ENCODE measurements at places on chromosomes 4 and X.
A peak's percentile ranks its signal among the peaks of the same experiment; 100 is the strongest.

- no peak for DNase-seq
Observed at GRCh38 chrX:92213786-92214185, 434.6 kb downstream of the PCDH11X start.

GRCh38 chr4:125097729-125098128 lies 217.0 kb upstream of the FAT4 start:
- no peak for DNase-seq

GRCh38 chr4:143396695-143397094 lies 60.0 kb downstream of the GAB1 start:
- DNase-seq = no peak

- DNase-seq = no peak
Observed at GRCh38 chr4:112421911-112422310, 94.1 kb downstream of the NEUROG2 start.

- DNase-seq = peak; percentile 54
Observed at GRCh38 chrX:153903238-153903980, 1.1 kb upstream of the AVPR2 start.

GRCh38 chrX:28756647-28757046 lies 169.4 kb downstream of the IL1RAPL1 start:
- no peak for DNase-seq

- no peak for DNase-seq
Observed at GRCh38 chr4:97106161-97106560, 1037.1 kb downstream of the STPG2 start.

DNA sequence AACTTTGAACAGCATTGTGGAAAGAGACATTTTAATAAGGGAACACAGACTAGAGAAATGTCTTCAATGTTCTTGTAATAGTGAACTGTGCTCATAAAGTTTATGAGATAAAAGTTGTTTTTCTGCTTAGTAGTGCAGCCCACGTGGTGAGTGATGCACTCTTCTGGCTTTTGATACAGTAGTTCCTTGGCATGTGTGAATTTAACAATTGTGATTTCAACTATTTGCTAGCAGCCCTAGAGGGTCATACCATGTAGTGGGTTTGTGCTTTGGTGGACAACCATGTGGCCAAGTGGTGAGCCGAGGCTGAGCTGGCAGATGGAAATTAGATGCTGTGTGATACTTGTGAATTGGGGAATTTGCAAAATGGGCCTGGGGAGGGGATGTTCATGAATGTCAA lies 116.2 kb upstream of the SLC4A4 start:
- no peak for DNase-seq

DNA sequence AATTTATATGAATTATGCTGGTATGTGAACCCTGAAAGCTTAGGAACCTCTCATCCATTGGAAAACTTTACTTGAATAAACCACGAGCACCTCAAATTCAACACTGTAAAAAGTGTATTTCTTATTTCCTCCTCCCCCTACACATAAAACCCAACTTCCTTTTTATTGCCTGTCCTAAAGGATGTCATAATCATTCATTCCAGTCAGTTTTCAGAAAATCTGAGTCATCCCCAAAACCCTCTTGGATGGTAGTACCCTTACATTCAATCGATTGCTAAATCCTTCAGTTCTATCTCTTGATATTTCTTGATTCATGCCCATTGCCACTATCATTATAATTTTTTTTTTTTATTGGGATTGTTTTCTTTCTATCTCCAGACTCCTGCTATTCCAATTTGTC lies 91.1 kb upstream of the ATP8A1 start:
- DNase-seq = no peak

DNA sequence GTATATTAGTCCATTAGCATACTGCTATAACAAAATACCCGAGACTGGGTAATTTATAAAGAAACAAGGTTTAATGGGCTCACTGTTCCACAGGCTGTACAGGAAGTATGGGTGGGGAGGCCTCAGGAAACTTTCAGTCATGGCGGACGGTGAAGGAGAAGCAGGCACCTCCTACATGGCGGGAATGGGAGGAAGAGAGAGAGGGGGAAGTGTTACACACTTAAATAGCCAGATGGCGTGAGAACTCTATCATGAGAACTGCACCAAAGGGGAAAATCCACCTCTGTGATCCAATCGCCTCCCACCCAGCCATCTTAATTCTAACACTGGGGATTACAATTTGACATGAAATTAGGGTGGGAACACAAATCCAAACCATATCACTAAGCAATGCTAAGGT lies 98.9 kb upstream of the SH3RF1 start:
- no peak for DNase-seq

DNA sequence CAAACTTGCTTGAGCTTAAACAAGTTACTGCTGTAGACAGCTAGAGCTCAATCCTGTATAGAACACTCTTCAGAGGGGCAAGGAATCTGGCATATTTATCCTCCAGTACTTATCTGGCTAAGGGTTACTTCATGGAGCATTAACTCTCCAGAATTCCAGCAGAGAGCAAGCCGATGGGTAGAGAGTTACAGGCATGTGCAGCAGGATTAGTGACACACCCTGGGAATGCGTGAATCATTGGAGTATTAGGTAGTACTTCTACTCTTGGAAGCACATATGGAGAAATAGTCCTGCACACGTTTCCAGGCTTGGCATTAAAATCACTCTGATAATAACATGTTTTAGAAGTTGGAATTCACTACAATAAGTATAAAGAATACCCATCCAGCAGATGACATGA lies 35.4 kb downstream of the GRXCR1 start:
- DNase-seq = no peak

GRCh38 chr4:169385376-169385775 lies 114.6 kb upstream of the SH3RF1 start:
- no peak for DNase-seq

DNA sequence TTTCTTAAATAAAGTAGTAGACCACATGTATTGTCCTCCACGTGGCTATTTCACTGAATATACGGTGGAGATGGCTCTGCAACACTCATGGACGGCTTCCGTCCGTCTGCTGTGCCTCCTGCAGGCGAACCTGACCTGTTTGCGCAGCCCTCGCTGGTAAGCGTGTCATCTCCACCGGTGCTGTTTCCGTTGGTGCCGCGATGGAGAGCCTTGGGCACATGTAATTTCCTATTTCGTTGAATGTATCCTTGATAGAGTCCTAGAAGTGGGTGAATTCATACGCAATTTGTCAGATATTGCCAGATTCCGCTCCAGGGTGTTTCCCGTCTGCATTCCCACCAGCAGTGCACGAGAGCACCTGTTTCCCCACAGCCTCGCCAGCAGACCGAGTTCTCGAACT lies 48.5 kb downstream of the HTT-AS start:
- no peak for DNase-seq

GRCh38 chrX:116667346-116668134 lies 204.8 kb upstream of the CT83 start:
- no peak for DNase-seq

- DNase-seq = peak; percentile 51
Observed at GRCh38 chr4:170047771-170048354, 21.7 kb upstream of the MFAP3L start.

GRCh38 chr4:61860376-61860775 lies 660.2 kb downstream of the ADGRL3 start:
- no peak for DNase-seq

DNA sequence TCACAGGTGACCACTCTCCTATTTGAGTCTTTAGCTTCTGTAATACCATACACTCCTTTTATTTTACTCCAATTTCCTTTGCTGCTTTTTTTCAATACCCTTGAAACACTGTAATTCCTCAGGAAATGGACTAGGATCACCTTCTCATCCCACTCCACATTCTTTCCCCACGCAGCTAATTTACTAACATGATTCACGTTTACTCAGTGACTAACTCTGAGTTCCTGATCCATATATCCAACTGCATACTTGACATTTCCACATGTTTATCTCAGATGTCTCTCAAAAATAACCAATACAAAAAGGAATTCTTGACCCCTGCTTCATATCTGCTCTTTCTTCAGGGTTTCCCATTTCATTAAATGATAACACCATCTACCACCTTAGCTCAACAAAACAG lies 19.9 kb downstream of the RPS6KA6 start:
- no peak for DNase-seq

Measured in SK-N-SH (cell line).